ENCODE measurements at places on chromosomes 12 and 14. TPM values are rescaled to one million over a fixed set of nuclear protein-coding genes. Genes with fewer than 3 reads are reported as not detected.

- no peak for DNase-seq
Observed at GRCh38 chr12:25152055-25152454, 42.9 kb downstream of the DNAI7 start.

DNA sequence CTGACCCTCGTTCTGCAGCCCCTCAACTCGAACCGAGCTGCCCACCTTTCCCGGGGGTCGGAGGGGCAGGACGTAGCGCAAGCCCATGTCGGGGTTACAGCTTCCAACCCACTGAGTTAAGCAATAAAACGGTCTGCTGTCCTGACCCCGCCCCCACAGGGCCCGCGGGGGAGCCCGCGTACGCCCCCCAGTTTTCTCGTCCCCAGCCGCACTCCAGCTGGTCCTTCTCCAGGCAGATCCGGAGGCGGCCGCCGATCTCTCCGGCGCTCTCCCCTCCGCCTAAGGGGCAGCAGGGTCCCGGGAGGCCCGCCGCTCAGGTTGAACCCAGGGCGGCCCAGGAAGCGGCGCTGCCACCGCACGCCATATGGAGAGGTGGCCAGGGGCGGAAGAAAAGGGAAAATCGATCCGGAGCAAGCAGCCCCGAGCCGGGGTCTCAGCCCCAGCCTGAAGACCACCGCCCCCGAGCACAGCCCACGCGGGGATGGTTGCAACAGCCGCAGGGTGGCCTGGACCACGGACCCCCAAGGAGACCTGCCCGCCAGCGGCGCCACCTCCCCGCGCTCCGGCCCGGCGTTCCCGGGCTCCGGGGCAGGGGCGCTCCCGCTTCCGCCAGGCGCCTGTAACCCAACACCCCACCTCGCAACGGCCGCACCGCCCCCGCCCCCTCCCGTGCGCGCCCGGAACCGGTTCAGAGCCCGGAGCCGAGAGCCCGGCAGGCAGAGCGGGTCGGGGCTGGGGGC, 760 bp downstream of the ACTN1 start:
- DNase-seq, result peak; percentile 76

DNA sequence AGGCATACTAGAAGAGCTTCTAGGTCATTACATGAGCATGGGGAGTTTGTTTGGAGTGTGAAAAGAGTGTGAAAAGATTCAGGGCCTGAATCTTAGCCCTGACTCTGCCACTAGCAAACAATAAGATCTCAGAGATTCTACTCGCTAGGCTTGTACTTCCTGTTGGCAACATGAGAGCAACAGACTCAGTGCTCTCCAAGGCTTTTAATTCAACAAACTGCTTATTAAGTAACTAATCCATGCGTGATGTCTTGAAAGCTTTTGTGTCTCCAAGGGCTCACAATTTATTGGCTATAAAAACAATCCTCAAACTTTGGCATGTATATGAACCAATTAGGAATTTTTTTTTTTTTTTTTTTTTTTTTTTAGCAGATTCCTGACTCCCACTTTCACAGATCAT, 105.1 kb downstream of the STXBP6 start:
- DNase-seq, result no peak

Gene EPYC
- not detected for total RNA-seq

DNA sequence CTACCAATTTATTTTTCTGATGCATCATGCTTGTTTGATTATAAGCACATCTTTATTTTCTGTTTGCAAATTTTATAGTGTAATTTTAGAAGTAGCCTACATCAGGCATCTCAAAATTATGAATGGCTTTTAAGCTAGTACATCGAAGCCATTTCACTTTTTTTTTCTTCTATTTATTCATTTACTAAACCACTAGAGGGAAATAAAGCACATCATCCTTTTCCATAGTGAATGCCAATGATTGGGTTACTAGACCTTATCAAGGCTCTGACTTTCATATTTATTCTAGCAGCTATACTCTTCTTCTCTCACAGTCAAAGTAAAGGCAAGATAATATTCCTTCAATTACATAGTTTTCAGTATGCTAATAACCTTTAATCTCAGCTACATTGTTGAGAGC, 736.4 kb upstream of the LRFN5 start:
- DNase-seq, result no peak

Gene SALL2
- 5.4 TPM for total RNA-seq

GRCh38 chr14:77976591-77976990, 176.7 kb downstream of the ADCK1 start:
- DNase-seq, result no peak

DNA sequence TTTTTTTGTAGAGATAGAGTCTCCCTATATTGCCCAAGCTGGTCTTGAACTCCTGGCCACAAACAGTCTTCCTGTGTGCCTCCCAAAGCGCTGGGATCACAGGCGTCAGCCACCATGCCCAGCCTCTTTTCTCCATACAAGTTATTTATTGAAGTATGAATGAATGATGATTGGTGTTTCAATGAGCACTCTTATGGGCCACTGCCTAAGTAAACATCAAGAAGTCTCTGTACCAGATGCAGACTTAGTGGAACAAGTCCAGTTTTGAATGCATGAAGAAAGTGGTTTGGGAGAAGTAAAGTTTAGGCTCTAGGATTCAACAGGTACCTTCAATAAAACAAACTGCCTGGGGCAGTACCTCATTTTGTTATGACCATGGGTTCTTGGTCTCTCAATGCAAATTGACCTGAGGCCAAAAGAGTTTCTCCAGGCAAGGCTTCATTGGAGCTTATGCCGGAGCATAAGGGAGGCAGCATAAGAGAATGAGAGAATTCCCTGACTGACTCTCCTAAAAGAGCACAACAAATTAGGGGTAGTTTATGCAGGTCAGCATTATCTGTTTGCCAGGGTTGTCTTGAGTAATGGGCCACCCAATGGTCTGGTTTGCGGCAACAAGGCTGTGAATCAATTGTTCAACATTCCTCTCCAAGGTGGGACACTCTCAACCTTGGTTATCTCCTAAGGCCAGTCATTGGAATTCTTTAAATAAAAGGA, 1.1 kb upstream of the GMFB start:
- DNase-seq, result no peak

Gene CACNB3
- 11.0 TPM for total RNA-seq

Gene SLC6A12
- total RNA-seq, result not detected

GRCh38 chr14:32494609-32495434, 165.7 kb downstream of the AKAP6 start:
- DNase-seq, result no peak

Gene PRICKLE1
- not detected for total RNA-seq

DNA sequence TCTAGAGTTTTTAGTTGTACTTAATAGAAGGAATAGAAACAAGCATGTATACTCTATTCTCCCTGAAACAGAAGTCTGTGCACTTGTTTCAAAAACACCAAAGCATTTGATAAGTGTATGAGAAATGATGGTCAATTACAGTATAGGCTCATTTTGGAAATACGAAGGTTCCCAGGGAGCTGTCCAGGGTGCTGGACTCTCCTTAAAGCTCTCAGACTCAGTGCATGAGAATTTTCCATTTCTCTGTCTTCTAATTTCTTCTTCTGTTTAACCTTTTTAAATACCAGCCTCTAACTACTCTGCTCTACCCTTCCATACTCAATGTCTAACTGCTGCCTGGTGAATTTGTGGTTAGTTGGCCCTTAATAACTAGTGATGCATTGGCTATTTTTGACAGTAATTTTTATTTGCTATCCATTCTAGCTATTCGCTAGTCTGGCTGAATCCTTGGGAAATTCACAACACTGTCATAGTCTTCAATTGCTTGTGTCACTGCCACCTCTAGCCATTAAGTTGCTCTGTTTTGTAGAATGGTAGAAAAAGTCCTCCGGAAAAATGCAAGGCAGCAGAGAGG, 229.2 kb downstream of the NRXN3 start:
- DNase-seq, result peak; percentile 3

DNA sequence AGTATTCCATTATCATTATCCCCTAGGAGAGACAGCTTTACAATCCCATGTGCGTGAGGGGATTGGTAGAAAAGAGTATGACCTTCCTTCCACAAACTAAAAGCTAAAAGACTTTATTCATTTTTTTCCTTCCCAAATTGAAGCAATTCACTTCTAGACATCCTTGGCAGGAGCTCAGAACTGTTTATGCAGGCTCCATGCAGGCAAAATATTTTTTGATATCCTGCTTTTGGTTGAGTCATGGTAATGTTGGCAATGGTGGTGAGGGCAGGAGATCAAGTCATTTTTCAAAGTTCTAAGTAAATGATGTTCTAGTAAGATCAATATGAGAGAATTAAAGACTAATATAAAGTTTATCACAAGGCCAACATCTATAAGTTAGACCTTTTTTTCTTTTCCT, 1.3 kb upstream of the PLEKHG7 start:
- DNase-seq, result no peak

GRCh38 chr12:56684745-56685359, 3.2 kb downstream of the PTGES3 start:
- peak; percentile 25 for DNase-seq

GRCh38 chr12:52892974-52893373, 11.9 kb downstream of the KRT8 start:
- DNase-seq, result no peak

Gene BEGAIN
- total RNA-seq, result 8.0 TPM

Gene TESPA1
- total RNA-seq, result 95.8 TPM

Gene TSPAN8
- total RNA-seq, result not detected

DNA sequence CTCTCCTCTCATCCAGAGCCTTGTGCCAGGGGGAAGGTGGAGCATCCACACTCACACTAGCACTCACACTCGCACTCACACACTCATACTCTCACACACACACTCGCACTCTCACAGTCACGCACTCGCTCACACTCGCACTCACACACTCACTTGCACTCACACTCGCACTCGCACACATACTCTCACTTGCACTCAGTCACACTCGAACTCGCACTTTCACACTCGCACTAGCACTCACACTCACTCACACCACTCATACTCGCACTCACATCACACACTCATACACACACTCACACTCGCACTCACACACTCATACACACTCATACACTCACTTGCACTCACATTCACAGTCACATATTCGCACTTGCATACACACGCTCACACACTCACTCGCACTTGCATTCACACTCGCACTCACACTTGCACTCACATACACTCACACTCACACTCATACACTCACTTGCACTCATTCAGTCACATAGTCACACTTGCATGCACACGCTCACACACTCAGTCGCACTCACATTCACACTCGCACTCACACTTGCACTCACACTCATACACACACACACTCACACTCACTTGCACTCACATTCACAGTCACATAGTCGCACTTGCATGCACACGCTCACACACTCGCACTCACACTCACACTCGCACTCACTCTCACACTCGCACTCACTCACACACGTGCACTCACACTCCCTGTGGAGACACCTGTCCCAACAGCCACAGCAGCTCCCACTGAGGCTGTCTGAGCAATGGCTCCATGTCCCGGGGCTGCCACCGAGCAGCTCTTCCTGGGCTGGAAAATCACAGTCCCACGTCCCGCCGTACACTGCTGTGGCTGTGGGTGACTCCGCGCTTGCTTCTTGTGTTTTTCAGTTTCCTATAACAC, 12.3 kb upstream of the RIMBP2 start:
- DNase-seq, result no peak

Gene IPO8
- total RNA-seq, result 49.3 TPM

Gene MYL2
- not detected for total RNA-seq

DNA sequence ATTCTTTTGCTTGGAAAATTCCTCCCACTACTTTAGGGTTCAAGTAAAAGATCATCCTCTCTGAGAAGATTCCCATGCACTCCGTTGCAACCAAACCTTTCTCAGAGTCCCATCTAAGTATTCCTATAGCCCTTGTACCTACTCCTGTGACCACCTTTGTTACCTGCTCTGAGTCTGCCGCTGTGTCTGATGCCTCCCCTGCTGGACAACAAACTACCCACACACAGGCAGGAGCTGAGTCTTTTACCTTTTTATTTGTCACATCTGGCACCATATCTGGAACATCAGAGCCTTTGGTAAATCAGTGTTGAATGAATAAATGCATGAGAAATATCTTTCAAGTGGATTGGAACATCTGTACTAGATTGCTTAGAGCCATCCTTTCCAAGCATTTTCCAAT, 82.1 kb upstream of the FLRT2 start:
- no peak for DNase-seq

DNA sequence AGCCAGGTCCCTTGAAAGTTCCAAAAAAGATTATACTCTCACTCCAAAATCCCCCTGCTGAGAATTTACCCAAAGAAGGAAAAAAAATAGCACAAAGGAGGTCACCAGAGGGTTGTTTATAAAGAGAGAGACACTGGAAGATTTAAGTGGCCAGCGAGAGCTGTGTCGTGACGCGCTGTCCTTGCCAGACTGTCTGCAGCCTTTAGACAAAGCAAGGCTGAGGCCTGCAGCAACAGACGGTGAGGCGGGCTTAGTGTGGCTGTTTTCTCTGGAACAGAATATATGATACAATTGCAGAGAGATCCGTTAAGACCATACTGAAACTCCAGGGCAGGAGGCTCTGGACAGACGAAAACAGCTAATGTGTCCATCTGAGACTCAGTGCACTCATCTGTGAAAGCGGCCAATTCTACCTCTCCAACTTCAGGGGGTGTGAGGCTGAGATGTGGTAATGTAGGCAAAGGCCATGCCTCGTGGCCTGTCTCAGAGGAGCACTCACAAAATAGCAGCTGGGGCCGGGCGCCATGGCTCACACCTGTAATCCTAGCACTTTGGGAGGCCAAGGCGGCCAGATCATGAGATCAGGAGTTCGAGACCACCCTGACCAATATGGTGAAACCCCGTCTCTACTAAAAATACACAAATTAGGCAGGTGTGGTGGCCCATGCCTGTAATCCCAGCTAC, 36.2 kb downstream of the ANAPC7 start:
- DNase-seq, result no peak

- no peak for DNase-seq
Observed at GRCh38 chr12:19959353-19959752, 409.0 kb upstream of the PDE3A start.

Gene CMA1
- total RNA-seq, result not detected

DNA sequence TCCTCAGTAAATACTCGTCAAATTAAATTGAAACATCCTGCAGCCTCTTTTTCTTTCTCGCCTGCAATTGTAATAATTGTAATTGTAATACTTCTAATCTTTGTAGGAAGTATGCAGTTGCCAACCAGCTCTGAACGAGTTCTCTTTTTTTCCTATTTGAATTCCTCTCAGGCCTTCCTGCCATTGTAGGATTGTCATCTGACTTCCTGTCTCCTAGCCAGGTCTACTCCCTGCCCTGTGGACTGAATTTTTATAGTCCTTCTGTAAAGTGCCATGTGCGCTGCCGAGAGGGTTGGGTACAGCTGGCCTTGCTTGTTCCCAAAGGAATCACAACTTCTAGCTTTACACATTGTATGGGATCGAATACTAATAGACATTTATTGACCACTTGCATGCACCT, 183.3 kb downstream of the SSPN start:
- no peak for DNase-seq

DNA sequence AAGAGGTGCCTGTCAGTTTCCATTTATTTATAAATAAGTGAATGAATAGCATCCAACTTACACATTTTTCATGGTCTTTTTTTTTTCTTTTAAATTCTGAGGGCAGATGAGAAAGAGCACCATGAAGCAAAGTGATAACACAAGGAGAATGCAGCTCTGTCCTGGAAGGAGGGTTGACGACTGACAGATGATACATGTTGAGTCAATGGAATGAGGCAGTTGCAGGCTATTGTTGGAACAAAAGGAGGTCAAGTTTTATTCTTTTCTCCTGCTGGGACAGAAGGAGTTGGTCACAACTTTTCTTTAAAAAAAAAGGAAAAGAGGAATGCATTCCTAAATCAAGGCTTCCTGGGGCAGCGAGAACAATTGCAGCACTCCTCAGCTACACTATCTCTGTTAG, 119.9 kb upstream of the PLEKHG7 start:
- DNase-seq, result no peak

- DNase-seq, result peak; percentile 40
Observed at GRCh38 chr14:105850853-105851581, 324.6 kb downstream of the TMEM121 start.

- DNase-seq, result no peak
Observed at GRCh38 chr12:51082561-51083125, 753 bp downstream of the CSRNP2 start.

- no peak for DNase-seq
Observed at GRCh38 chr12:81992461-81992860, 233.3 kb upstream of the PPFIA2 start.

All from activated naive CD4-positive, alpha-beta T cell treated with anti-CD3 and anti-CD28 coated beads, Interleukin-2, amount 50 U/mL, for 72 hours (primary cell).